ENCODE measurements at places on chromosomes 5 and 9.

DNA sequence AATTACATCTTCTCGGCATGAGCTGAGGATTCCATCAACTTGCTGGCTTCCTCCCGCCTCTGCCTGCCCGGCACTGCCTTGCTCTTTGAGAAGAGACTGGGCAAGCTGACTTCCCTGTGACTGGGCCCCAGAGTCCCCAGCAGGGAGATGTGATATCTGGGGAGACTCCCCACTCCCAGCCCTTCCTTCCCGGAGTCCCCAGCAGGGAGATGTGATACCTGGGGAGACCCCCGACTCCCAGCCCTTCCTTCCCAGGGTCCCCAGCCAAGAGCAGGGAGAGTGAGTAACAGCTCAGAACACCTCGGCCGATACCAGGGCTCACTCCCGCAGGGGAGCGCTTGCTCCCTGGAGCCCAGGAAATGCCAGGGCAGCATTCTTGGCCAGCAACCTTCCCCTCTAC, 90.1 kb upstream of the NEURL1B start:
- DNase-seq: no peak

- DNase-seq: peak; percentile 41
These were observed 52.8 kb downstream of the WHRN start for GRCh38 chr9:114452219-114453165.

DNA sequence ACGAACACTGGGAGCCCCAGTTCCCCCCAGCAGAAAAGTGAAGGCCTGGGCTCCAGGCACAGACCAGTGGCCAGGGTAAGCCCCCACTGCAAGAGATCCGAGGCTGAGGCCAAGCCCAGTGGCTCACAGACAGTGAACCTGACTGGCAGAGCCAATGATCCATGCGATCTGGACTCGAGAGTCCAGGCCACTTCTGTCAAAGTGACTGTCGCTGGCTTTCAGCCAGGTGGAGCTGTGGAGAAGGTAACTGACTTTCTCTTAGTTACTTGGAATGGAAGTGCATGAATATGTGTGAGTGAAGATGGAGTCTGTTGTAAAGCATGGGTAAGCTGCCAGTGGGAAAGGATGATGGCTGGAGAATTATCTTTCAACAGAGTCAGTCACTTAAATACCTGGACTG, 99.7 kb downstream of the GOLPH3 start:
- DNase-seq: no peak

DNA sequence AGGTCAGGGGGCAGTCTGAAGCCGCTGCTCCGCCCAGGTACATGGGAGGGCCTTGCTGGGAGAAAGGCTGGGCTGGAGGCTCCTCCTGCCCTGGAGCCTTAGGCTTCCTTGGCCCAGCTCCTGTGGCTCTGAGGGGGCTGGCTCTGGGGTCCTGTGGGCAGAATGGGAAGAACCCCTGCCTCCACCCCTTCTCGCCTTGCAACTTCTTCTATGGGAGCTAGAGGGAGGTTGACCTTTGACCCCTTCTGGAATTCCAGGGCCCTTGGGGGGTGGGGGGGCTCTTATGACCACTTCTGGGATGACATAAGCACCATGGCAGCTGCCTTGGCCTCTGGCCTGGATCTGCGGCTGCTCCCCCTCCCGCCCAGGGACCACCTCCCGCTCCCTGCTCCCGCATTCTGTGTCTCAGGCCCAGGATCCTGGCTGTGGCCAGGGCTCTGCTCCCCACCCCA, 32.2 kb downstream of the IER5L start:
- DNase-seq: no peak

DNA sequence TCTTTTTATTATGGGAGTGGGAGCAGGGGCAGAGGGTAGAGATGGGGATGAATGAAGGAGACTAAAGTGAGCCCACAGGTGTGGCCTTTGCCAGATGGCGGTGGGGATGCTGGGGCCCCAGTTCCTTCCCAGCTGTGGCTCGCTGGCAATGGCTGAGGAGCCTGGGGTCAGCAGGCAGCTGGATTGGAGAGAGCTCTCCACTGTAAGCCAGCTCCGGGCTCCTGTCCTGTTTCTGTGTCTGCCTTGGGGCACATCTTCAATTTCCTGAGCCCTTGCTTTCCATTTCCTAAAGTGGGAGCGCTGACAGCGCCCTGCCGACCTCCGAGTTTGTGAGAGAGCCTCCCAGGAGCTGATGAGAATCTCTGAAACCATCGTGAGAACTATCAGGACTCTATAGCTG, 75.6 kb upstream of the SPRY4 start:
- no peak for DNase-seq

- no peak for DNase-seq
These were observed 129.4 kb downstream of the TUSC1 start for GRCh38 chr9:25548847-25549246.

GRCh38 chr5:124796495-124796894, 50.1 kb upstream of the ZNF608 start:
- no peak for DNase-seq

DNA sequence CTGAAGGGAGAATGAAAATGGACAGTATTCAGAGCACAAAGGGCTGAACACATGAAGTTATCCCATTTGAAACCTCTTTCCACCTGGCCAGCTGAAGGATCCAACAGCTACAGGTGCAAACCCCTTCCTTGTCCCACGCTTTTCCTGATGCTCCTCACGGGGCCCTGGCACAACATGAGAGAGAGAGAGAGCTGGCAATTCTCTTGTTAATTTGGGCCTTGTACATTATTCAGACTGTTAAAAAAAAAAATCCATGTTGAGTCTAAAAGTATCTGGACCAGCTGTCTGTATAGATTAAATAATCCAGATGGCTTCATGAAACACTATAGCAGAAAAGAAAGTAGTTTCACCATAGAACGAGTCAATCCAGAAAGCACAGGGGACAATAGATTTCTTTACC, 74.1 kb downstream of the HMHB1 start:
- no peak for DNase-seq

DNA sequence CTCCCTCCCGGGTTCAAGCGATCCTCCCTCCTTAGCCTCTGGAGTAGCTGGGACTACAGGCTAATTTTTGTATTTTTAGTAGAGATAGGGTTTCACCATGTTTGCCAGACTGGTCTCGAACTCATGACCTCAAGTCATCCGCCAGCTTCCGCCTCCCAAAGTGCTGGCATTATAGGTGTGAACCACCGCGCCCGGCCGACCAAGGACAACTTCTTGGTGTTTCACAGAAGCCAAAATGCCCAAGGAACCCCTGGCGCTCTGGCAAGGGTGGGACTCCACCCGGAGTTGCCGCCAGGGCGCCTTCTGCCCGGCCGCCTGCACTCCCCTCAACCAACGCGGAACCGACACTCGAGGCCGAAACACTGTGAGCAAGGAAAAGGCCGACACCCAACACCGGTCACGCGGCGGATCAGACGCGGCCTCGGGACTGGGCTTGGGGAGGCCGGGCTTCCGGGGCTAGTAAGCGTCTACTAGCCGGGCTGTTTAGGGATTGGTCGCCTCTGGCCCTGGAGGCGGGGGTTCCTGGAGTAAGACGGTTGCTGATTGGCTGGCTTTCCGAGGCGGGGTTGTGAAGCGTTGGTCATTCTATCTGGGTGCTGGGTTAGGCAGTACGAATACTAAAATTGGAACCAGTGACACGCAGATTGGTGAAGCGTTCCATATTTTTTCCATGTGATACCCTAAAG, 7.7 kb upstream of the CFAP157 start:
- DNase-seq: peak; percentile 97

DNA sequence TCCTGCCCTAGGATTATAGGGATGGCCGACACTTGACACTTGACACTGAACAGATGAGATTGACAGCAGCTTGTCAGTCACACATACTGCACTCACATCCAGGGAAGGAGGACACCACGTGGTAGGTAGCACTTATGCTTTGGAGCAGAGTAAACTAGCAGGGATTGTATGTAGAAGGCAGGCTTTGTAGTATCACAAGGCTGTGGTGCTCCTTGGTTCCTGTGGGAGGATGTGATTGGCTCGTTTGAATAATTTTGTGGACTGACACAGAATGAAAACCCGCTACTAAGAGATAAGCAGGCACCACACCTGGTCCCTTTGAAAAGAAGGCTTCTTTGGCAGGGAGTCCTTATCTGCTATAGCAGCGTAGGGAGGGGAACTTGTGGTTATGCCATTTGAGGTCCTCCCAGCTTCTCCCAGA, 63.6 kb upstream of the IL12B start:
- no peak for DNase-seq

DNA sequence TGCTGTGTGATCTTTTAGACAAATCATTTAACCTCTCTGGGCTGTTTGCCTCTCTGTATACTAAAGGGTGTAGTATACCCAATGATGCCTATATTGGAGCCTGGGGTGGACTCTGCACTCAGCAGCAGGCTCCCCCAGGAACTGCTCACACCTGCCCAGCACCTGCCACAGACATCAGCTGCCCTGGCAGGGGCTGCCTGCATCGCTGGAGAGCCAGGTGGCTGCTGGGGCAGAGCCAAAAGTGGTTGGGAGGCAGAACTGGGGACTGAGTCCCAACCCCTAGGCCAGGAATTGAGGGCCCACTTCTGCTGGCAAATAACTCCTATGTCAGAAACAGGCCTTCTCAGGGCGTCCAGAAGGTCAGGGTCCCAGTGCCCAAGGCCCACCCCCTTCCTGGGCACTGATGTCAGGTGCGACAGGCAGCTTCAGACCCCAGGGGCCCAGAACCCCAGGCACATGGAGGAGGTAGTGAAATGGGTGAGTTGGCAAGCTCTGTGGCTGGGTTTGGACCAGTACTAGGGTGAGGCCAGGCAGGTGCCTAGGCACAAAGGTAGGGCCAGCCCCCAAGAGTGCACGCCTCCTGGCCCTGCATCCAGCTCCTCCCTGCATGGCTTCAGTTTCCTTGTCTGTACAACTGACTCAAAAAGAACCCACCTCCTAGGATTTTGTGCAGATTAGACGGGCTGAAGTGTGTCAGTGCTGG, 5.8 kb downstream of the UNC5A start:
- no peak for DNase-seq

DNA sequence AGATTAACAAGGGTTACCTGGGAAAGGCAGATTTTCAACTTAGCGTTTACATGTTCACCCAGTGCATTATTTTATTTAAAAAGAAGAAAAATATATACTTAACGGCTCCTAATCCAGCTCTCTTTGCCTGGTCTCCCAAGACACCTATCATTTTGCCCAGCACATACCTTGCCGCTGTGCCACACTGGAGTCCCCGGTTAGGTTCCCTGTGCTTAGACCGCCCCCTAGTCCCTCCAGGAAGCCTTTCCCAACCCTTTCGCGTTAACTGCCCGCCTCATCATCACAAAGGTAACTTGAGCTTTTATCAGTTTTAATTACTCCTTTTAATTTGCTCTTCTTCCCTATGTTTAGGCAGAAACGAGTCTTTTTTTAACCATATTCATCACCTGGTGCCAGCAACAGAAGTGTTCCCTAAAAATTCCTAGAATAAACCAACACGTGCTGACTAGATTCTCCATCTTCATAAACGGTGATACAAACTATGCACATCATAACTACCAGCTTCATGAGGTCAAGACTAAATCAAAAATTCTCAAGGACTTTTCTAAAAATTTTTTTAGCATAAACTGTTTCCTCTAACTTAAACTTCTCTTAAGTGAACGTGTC, 19.7 kb downstream of the DNAJA1 start:
- no peak for DNase-seq

- DNase-seq: no peak
These were observed 32.5 kb downstream of the JAKMIP2 start for GRCh38 chr5:147750065-147750464.

GRCh38 chr5:60886158-60886557, 42.1 kb upstream of the ELOVL7 start:
- DNase-seq: no peak

DNA sequence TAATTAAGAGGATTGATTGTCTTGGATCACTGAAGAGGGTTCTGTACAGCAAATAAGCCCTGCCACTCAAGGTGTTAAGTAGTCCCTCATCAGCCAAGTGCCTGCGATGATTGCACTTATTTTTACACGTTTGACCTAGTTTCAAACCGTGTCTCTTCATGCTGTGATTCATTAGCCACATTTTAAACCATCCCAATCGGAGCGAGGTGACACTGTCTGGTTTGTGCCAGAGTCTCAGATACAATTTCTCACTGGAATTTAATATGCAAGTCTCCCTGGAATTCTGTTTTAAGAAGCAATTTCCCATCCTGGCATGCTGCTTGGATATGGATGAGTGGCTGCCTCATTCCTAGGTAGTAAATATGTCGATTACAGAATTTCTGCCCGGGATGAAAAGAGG, 1.6 kb downstream of the INSYN2B start:
- DNase-seq: no peak

DNA sequence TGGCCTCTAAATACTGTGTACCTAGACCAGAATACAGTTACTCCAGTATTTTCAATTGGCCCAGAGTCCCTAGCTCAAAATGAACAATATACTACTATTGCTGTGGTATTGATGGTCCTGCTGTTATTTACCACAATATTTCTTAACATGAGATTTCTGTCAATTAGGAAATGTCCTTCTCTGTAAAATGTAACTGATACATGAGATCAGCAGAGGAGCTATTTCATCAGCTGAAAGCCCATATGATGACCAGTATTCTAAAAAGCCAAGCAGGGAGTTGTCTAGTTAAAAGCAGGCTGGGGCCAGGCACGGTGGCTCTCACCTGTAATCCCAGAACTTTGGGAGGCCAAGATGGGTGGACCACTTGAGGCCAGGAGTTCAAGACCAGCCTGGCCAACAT, 187.7 kb upstream of the PTGER4 start:
- DNase-seq: no peak

DNA sequence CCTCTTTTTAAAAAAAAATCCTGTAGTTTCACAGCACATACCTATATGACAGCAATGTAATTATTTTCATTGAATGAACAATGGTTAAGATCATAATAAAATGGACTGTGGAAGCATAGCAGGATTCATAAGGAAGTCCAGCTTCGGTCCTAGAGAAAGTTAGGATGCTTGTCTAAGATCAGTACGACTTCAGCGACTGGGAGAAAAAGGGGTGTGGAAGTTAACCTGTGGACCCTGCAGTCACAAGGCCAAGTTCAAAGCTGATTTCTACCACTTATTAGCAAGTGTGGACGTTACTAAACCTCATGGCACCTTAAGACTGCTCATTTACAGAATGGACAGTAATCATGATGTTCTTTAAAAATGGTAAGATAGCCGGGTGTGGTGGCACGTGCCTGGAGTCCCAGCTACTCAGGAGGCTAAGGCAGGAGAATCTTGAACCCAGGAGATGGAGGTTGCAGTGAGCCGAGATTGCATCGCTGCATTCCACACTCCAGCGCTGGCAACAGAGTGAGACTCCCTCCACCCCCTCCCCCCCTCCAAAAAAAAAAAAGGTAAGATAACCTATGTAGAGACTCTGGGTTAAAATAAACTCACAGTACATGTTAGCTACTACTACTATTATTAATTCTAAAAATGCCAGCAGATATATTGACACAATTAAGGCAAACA, 71.6 kb upstream of the PCA3 start:
- no peak for DNase-seq

DNA sequence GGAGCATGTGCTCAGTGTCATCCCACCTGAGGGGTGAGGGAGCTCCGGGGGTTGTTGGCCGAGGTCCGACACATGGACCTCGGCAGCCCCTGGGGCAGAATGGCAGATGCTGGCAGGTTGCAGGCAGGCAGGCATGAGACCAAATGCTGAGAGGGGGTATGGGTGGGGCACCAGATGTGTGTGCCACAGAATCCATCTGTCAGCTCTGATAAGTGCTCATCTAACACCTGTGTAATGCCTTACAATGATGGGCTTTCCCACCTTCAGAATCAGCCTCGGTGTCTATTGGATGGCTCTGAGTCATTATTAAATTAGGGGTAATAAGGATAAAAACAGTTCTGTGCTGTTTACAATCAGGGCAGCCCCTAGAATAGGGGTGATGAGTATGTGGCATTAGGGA, 73.1 kb upstream of the SAP30L start:
- no peak for DNase-seq

All from cerebellar nuclear complex (tissue), 1 donor.